ENCODE measurements at places on chromosomes 5 and 9.

GRCh38 chr9:136558373-136558772 is 12.5 kb upstream of the NOTCH1 start:
- DNase-seq: no peak

DNA sequence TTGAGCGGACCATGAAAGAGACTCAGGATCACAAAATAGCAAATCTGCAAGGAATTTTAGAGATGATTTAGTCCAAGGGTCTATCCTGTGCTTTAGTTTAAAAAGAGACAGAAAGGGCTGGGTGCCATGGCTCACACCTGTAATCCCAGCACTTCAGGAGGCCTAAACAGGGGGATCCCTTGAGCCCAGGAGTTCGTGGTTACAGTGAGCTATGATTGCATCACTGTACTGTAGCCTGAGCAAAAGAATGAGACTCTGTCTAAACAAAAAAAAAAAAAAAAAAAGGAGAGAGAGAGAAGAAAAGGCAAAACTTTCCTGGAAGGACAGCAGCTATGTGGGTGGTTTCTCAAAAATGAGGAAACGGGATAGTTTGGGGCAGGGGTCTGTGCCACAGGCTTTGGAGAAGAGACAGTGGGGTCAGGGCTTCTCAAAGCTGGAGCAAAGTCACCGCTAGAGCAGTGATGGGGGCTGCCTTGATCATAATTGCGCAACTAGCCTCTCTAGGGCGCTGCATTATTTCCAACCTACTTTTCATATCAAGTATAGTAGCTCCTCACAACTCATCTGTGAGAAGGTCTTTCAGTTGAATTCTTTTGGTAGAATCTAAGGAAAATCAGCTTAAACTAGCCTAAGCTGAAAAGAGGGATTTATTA is 8.5 kb upstream of the ANKH start:
- DNase-seq: no peak

DNA sequence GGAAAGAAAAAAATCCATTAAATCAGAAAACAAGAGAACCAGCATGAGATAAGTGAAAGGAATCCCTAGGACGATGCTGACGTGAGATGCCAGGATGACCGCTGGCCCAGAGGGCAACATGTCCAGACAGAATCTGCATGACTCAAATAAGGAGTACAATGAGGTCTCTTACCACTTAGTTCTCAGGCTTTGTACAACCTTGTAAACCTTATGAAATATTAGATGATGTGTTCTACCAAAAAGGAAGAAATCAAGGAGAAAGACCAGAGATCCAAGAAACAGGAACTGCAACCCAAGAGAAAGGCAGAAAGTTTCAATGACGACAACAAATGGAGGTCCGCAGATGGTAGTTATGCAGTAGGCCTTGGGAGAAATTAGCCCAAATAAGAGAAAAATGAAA is 2.8 kb upstream of the GPR150 start:
- DNase-seq: no peak

DNA sequence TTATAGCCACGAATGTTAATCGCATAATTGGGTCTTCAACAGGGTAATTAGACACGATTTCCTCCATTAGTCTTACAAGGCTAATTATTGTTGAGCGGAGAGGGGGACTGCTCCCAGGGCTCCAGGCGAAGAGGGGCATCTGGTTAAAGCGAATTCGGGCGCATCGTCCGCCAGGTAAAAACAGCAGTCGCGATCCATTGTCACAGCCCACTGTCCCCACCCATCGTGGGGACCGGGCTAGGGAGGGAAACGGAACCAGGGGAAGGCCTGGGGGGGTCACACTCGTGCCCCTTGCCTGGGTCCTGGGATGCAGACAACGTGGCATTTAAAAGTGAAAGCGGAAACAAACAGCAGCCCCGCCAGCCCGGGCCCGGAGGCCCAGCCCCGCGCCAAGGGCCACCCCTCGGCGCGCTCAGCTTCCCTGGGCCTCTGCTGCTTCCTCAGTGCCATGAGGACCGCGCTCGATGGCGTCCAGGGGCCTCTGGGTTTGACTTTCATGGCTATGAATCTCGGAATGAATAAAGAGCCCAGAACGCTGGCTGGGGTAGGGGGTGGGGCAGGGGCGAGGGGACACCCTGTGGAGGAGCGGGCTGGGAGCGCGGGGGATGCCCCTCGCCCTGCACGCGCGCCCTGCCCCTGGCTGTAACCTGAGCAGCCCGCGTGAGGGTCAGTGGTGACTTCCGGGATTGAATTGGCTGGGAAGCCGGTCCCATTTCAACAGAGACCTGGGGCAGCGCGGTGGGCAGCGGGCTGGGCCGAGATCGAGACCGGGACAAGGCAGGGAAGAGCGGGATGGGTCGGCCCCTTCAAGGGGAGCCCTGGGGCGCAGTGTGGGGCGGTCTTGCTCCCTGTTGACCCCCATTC is 99.9 kb downstream of the GTF3C4 start:
- DNase-seq: no peak

DNA sequence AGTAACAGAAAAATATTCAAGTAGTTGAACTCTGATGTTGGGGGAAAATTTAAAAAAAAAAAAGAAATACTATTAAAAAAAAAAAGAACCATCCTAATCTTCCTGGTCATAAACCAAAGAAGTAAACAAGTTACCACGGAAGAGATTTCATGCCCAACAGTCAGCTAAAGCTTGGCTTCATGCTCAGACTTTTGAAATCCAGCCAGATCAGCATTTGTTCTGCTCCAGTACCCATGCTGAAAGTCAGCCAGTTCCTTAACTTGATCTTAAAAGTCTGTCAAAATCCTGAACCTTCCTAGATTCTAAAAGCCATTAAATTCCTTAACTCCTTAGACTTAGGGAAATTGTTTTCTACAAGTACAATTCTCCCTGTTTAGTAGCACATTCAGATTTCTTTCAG is 908.7 kb upstream of the CDH9 start:
- no peak for DNase-seq

DNA sequence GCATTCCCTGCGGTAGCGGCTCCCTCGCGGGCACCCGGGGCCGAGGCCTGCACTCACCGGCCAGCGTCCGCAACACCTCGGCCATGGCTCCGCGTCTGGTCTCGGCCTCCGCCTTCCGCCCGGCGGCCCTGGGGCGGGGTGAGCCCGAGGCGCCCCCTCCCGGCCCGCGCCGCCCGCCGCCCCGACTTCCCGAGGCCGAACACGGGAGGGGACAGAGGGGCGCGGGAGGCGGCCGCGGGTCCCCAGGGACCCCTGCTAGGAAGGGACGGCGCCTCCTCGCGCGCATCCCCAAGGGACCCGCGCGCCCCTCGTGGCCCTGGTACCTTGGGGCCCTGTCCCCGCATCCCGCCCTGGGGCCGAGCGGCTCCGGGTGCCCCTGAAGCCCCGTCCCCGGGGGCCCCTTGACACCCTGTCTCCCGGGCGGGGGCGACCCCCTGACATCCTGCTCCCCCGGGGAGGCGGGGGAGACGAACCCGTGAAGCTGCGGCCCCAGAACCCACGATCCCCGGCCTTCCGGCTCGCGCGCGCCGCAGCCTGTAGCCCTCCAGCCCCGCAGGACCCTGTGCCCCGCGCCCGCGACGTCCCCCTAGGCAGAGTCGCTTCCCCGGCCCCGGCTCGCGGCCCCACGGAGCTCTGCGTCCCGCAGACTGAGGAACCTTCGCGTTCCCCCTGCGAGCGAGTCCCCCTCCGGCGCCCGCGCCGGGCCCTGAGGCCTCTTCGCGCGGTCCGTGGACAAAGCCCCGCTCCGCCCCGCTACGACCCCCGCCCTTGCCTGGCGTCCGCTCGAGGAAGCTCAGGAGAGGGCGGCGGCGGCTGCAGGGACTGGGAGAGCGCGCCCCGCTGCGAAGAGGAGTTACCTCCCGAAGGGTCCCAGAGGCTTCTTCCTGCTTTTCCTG is at the start of gene ABO:
Gene ABO, minus strand, starts transcription at position 97 of the 896 bp plus-strand sequence.
- DNase-seq: no peak

DNA sequence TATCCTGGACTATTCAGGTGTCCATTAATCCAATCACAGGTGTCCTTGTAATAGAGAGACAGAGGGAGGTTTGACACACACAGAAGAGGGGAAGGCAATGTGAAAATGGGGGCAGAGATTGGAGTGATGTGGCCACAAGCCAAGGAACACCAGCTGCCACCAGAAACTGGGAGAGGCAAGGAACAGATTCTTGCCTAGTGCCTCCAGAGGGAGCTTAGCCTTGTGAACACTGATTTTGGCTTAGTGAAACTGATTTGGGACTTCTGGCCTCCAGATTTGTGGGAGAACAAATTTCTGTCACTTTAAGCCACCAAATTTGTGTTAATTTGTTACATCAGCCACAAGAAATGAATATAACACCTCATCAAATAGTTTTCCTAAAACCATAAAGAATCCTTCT is 416.2 kb downstream of the ENC1 start:
- no peak for DNase-seq
